ENCODE measurements at places on chromosomes 7 and 10. TPM values are rescaled to one million over a fixed set of nuclear protein-coding genes. Genes with fewer than 3 reads are reported as not detected.

Gene KLLN
- total RNA-seq = 1.7 TPM

Gene HMX2
- 0.25 TPM for total RNA-seq

Gene FAM204A
- 70.6 TPM for total RNA-seq

Gene RASA4B
- 22.5 TPM for total RNA-seq

Gene CLCN1
- total RNA-seq = 0.35 TPM

Gene PTPRN2
- total RNA-seq = 4.8 TPM

Gene CACNB2
- 2.8 TPM for total RNA-seq

Gene NCAPG2
- total RNA-seq = 6.3 TPM

DNA sequence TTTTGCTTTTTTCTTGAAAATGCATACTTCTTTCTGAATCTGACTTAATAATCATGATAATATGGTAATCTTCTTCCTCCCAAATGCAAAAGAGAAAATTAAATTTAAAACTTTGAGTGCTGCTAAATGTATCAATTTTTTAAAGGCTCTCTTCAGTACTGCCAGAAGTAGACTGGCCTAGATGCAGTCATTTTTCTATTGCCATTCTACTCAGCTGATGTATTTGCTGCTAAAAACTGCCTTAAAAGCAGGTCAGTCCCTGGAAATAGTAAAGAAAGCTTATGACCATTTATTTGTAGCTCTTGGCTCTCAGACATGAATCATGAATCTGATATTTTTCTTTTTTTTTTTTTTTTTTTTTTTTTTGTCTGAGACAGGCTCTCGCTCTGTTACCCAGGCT lies 28.5 kb downstream of the NAPEPLD start:
- no peak for DNase-seq

- no peak for DNase-seq
Measured at GRCh38 chr10:4847561-4848355, 21.8 kb downstream of the AKR1E2 start.

DNA sequence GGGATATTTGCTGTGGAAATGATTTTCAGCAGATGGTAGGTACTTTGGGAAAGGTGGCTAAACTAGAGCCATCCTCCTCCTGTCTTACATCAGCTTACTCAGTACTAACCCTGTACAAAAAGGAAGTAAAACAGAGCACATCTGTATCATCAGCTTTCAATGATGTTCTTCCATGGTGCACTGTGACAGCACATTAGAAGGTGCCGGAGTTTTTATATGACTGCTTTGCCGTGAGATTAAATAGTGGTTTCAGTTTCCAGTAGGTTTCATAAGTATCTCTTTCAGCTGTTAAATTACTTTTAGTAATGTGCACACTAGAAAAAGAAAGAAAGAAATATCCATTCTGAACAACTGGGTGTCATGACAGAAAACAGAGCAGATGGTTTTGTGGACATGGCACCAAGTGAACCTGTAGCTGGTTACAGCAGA lies 86.5 kb downstream of the ARID5B start:
- no peak for DNase-seq

GRCh38 chr10:19256331-19256730 lies 207.7 kb downstream of the MALRD1 start:
- DNase-seq = no peak

DNA sequence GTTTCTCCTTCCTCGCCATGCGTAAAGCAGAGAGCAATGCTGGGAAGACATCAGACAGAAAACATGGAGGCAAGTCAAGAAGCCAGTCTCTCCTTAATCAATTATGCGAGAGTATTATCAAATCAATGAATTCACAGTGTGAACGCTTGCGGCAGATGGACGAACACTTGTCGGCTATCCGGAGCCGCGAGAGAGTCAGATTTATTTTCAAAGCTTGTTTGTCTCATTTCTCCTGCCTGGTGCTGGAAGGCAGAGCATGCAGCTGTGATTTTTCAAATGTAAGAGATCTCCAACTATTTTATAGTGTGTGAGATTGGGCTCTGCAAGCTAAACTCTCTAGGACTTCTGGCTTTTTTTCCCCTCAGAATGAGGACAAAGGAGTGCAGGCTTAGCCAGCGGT lies 252.3 kb downstream of the SNX10 start:
- peak; percentile 75 for DNase-seq

- no peak for DNase-seq
Measured at GRCh38 chr7:3429981-3430380, 128.9 kb downstream of the SDK1 start.

DNA sequence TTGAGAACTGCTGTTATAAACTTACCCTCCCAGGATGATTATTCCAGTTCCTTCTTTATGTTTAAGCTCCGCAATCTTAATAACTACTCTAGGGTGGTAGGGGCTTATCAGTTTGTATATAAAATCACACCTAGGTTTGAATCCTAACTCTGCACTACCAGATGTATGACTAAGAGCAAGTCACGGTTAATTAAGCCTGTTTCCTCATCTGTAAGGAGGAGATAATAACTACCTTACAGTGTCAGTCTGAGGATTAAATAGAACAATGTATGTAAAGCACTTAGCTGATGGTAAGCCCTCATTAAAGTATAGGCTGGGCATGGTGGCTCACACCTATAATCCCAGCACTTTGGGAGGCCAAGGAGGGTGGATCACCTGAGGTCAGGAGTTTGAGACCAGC lies 9.2 kb downstream of the DNA2 start:
- DNase-seq = no peak

- DNase-seq = peak; percentile 50
Measured at GRCh38 chr7:83739527-83739926, 90.6 kb upstream of the SEMA3E start.

DNA sequence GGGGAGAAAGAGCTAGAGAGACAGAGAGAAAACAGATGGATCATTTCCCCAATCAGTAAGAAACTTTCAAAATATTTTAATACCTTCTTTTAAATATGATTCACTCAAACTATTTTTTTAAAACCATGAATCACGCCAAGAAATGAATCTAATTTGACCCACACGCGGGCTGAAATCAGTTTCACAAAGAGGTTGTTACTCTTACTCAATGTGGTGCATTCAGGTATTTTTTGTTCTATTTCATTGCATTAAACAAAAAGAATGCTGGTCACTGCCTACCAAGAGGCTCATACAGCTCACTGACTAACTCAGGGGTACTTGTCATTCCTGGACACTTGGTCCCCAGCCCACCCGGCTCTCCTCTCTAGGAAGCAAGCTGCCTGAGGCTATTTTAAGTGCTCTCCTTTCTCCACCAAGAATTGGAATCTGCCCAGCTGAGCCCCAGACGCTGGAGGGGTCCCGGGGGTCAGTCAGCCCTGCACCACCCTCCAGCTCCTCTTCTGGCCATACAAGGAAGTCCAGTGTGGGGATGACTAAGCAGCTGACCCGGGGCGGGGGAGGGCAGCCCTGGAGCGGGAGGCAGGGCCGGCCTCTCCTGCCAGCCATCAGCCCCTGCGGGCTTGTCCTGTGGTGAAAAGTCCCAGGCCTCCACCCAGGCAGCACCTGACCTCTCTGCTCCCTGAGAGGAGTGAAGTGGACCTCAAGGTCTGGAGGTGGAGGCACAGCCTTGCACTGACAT lies 21.7 kb upstream of the PFKP start:
- DNase-seq = peak; percentile 48

DNA sequence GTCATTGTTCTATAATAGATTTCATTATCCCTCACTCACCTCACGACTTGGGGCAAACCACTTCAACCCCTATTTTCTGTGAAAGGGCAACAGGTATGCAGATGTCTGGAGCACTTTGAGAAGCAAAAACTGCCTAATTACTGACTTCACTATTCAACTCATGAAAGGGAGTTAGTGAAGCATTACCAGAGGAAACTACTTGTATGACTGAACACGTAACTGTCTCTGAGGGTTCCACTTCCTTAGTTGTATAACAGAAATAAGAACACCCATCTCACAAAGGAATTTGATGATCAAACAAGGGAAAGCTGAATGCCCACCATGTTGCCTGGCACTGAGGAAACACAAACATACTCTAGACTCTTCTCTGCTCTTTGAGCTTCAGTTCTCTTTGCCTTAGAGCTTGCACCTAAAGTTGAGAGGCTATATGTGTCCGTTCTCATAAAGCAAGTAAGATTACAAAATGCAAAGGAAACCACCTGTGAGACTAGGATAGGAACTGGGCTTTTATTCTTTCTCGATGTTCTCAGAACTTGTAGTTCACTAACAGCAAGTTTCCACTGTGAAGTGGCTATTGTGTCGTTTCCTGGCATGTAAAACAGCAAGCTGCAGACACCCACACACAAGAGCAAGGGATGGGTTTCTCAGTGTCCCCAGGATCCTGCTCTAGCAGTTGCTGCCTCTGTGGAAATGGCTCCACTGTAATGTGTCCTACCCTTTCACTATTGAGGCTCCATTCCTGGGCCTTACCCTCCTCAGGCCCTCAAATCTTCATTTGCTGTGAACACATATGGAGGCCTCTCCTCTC lies 2.6 kb downstream of the TMEM243 start:
- no peak for DNase-seq

DNA sequence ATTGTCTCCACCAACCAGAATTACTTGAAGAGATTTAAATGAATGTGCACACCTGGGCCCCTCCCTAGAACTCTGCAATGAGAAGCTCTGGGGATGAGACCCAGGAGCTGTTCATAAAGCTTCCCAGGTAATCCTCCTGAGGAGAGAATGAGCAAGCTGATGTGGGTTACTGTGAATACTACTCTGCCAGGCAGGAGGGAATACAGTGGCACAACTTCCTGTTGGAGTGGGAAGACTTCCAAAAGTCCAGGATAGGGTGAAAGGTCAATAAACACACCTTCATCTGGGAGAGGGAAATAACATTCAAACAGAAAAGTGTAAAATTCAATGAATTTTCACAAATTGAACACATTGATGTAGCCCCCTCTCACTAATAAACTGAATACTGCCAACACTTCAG lies 351.4 kb downstream of the ABCA13 start:
- no peak for DNase-seq
